Stimulated activated CD4-positive, alpha-beta T cell treated with anti-CD3 and anti-CD28 coated beads, Interleukin-4, amount 100 ng/mL, for 24 hours (primary cell): ENCODE measurements at places on chromosomes 3 and 15.

DNA sequence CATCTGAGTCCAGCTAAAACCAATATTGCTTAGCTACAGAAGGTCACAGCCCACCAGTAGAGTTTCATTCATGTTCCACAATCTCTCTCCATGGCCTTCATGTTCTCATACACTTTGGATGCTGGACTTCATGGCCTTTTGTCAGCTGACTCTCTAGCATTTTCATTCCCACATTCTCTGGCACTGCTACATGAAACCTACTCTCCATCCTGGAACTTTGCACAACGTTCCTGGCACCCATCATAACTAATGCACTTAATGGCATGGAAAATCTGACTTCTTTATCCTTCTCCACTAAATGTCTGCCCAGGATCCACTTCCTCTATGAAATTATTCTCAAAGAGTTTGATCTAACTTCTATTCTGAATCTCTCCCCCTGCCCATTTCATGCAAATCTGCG lies 56.9 kb downstream of the SLC9A9 start:
- no peak for DNase-seq

DNA sequence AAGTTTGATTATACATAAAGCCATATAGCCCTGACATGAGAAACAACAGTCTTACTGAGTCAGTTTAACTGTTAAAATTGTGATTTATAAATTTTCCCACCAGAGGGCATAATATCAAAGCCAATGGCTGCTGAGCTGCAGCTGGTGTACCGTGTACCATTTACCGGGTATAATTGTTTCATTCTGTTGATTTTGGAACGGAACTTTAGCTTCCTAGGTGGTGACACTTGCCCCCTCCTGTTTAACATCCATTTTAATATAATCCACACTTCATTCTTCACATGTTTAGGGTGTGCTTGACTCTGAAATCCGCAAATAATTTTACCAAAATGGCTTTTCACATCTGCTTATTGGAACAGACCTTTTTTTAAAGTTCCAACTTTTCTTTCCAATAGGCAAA lies 72.8 kb downstream of the SLC9A9 start:
- no peak for DNase-seq

DNA sequence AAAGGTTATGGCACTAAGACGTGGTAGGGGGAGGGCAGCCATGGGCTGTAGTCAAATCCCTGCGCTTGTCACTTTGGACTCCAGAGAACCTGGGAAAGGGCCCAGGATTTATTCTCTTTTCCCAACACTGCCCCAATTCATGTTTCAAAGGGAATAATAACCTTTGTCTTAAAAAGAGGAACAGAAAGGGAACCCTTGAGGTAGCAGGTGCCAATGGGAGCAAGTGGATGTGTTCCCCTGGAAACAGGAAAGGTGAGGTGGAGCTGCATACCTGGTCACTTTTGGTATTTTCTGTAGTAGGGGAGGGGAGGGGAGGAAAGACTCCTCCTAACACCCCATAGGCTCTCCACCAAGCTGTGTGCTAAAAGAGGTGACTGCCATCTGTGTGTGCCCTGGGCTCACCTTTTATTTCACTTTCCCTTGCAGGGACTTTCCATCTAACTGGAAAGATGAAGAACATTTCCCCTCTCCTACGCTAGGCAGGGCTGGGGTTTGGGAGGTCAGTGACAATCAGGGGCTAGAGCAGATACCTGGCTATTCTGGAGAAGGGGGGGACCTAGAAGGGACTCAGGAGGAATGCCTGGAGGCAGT lies 6.1 kb upstream of the CHST14 start:
- no peak for DNase-seq

DNA sequence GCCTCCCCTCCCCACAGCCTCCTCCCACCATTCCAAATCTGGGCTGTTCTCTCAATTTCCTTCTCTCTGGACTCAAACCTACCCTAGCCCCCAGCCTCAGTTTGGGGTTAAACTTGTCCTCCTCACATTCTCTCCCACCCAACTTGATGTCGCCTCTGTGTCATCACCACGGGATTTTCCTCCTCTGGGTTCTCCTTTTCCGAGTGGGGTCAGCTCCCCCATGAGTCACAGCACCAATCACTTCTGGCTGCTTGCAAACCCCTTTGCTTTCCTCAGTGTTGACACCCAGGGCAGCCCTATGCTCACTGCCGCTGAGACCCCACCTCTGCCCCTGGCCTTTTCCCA lies 451 bp downstream of the CCR5AS start:
- no peak for DNase-seq

DNA sequence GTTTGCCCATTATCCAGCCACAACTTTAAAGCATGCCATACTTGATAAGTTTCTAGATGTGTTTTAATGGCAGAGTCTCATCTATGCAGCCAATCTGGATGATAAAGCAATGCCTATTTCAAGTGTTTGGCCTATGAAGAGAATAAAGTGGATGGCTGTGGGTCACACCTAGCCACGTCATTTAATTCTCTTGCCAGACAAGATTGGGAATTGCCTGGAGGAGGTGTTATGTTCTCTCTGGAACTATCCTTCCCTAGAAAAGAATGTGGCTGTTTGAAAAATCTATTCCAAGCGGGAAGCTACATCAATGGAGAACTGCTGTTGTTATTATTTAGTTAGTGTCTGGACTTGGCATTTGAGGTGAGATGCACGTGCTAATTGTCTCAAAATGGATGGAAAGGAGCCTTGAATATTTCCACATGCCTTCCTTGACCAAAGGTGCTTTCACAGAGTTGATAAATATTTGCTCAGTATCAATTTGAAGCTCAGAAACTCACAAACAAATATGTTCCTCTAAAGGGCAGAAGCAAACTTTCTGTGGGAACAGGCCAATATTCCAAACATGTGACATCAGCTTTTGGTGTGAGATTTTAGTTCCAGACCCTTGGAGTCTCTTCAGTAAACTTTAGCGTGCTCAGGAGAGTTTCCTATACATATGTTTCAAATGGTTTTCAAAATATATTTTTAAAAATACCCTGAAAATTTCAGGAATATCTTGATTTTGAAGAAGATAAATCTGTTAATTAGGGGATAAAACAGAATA lies 510.6 kb upstream of the SGO1 start:
- DNase-seq: no peak

DNA sequence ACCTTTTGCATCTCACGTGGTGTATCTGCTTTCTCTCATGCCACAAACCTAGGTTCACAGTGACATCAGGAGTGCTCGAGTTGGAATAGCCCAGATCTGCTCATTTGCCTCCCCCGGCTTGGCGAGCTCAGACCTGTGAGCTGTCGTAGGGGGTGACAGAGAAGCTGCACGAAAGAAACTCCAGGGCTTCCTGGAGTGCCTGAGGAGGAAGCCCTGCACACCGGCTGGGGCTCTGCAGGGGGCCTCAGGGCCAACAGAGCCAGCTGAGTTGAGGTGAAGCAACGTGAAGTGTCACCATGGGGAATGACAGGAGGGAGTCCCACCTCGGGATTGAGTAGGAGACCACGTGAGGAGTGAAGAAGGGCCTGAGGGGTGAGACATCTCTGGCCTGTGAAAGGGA lies 62.5 kb downstream of the RPN1 start:
- DNase-seq: no peak

- DNase-seq: no peak
These were observed 30.5 kb downstream of the MELTF start for GRCh38 chr3:196998966-196999760.

GRCh38 chr3:55827786-55828185 lies 340.7 kb upstream of the WNT5A start:
- DNase-seq: no peak

DNA sequence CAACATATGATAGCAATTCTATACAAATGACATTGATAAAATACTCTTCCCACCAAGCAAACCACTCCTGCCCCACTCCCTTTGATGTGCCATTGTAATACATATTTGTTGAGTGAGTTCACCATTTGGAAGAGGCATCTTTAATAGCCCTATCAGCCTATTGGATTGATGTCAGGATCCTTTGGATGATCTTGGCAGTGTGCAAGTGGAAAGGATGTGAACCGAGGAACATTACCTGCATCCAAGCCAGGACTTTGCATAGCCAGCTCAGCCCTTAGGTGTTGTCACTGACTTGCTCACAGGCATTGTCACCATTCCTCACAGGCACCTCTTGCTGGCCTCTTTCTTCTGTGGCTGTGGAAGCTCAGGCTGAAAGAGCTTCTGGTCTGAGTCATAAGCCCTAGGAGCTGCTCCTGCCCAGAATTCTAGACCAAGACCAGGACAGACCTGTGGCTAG lies 16.5 kb upstream of the TIMP4 start:
- no peak for DNase-seq

DNA sequence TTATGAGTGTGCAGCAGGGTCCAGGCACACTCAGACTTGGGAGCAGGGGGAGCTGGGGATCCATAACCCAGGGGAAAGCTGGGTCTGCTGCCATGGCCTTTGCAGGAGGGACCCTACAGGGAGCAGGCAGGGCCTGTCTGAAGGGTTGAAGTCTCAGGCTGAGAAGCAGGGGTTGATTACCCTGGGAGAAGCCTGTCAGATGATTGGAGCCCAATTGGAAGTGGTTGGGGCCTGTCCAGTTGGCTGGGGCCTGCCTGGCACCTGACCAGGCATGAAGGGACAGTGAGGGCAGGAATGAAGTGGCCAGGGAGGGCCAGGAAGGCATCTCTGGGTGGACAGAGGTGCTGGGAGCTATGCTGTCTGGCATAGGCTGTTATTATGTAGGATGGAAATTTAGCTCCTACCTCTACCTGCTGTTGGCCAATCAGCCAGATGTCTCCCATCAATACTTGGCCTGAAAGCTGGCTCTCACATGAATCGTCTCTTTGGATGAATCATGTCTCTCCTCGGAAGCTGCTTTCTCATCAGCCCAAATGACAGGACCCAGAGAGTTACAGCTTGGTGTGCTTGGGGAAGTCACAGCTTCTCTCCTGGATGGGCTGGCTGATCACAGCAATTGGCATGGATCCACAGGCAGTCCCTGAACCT lies 27.4 kb upstream of the SLCO2A1 start:
- no peak for DNase-seq

DNA sequence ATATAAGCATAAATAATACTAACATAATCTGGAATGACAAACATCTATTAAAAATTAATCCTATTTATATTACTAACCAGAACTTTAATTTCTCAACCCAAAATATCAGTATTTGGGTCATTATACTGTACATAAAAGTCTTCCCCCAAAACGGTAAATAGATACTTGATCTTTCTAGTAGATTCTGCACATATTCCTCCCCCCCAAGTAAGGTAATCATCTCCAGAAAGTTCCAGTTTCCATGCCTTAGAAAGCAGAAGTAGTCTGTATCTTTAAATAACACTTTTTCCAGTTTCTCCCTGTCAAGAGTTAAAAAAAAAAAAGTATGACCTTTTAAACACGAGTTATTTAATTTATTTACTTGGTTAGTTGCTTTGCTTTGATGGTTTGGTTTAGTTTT lies 150.7 kb upstream of the MB21D2 start:
- DNase-seq: no peak

DNA sequence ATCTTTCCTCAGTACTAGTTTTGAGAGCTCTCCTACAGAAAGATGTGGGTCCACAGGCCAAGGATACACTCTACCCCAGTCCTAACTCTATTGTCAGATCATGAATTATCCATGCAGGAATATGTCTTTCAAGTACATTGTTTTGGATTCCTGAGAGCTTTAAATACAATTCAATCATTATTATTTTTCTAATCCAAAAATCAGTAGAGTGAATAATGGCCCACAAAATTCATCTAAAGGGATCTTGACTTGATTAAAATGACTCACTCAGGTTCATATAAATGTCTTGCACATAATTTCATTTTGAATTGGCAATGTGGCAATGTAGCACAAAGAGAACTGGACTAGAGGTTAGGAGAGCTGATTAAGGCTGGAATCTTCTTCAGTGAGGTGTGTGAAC lies 93.9 kb downstream of the ZPLD1 start:
- DNase-seq: no peak

- no peak for DNase-seq
These were observed 41.9 kb downstream of the GPR160 start for GRCh38 chr3:170079536-170080165.

DNA sequence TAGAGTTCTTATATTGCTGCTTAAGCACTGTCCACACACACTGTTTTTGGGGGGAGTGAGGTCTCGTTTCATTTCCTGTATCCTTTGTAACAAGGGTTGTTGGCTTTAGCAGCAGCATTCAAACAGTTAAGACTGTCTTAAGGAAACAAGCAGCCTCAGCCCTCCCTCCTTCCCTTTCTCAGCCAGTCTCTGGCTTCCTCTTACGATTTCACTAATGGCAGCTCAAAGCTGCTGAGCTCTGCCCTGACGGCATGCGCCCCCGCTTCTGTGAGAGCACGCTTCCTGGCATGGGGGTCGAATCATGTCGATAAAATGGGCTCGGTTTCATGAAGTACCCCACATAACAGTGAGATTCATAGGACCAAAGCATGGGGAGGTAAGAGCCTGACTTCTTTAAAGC lies 105.0 kb downstream of the KLHL25 start:
- DNase-seq: peak; percentile 65

GRCh38 chr3:133855002-133855370 lies 40.7 kb downstream of the RAB6B start:
- no peak for DNase-seq

DNA sequence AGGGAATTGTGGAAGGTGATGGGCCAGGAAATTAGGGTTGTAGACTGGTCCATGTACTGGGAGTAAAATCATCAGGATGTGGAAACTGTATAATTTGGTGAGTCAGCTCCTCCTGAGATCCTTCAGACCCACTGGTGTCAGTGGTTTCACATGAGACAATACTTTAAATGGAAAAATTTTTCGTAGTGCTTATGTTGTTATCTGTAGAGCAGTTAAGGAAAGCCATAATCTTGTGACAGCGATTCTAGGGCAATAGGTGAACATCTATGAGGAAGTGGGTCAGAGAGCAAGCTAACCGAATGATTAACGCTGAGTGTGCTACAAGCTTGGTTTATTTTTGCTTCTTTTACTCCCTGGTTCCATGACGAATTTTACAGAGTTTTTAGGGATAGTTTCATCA lies 200.6 kb downstream of the CADM2 start:
- DNase-seq: no peak

DNA sequence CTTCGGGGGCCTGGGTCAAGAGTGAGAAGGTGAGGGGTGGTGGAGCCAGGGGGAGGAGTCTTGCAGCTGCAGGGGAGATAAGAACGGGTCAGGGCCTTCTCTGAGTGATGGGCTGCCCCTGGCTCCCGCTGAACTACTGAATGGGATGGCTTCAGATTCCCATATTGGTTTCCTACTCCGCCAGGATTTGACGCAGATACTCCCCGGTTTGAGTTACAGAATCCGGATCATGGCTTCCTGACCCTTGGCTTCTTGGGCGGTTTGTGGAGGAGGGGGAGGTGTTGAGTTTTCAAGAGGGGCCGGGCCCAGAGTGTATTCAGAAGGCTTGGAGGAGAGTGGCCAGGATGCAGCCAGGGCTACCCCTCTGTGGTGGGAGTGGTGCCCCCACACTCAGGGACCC lies 119.9 kb upstream of the ATP2B2 start:
- no peak for DNase-seq

DNA sequence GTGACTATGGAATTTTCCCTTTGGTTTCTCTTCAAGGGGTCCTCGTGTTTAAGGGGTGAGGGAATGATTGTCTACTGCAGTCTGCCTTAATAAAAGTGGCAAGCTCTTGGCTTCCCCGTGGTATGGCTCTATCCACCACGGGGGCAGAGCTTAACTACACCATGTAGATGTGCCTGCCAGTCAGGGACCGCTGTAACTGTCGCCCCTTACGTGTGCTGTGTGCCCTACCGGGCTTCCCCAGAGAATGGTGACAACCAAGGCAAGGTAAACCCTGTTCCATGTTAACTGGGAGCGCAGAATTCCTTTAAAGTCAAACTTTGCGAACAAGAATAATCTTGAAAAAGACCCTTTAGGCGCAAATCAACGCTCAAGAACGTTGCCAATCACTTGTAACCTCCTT lies 966 bp upstream of the C3orf80 start:
- DNase-seq: no peak

- DNase-seq: no peak
These were observed at the start of gene TNNC1 for GRCh38 chr3:52453496-52454249. TSS of gene TNNC1 (minus strand) at chr3:52454041. CDS start at chr3:52454015, 26 bp downstream.
